RPMI7951 (cell line): ENCODE measurements at places on chromosomes 4 and X. TPM values are rescaled to one million over a fixed set of nuclear protein-coding genes. Genes with fewer than 3 reads are reported as not detected.

The BLOC1S4 gene
- 11.5 and 21.2 TPM in 2 replicates for total RNA-seq

The OTUD6A gene
- not detected in 2 replicates for total RNA-seq

The MTCP1 gene
- 2.3 TPM in 2 replicates for total RNA-seq

The CTPS2 gene
- 17.9 TPM in 2 replicates for total RNA-seq

The BANK1 gene
- not detected in 2 replicates for total RNA-seq

The ELOVL6 gene
- 6.1 and 8.7 TPM in 2 replicates for total RNA-seq

The SCRG1 gene
- 0.10 and 0.12 TPM in 2 replicates for total RNA-seq

The UBE2K gene
- 13.4 and 23.4 TPM in 2 replicates for total RNA-seq
